Activated naive CD8-positive, alpha-beta T cell treated with anti-CD3 and anti-CD28 coated beads, Interleukin-2, amount 10 ng/mL, durations not matched to agents 7 days and 5 days (primary cell): ENCODE measurements at places on chromosomes 2 and 18. TPM values are rescaled to one million over a fixed set of nuclear protein-coding genes. Genes with fewer than 3 reads are reported as not detected.

DNA sequence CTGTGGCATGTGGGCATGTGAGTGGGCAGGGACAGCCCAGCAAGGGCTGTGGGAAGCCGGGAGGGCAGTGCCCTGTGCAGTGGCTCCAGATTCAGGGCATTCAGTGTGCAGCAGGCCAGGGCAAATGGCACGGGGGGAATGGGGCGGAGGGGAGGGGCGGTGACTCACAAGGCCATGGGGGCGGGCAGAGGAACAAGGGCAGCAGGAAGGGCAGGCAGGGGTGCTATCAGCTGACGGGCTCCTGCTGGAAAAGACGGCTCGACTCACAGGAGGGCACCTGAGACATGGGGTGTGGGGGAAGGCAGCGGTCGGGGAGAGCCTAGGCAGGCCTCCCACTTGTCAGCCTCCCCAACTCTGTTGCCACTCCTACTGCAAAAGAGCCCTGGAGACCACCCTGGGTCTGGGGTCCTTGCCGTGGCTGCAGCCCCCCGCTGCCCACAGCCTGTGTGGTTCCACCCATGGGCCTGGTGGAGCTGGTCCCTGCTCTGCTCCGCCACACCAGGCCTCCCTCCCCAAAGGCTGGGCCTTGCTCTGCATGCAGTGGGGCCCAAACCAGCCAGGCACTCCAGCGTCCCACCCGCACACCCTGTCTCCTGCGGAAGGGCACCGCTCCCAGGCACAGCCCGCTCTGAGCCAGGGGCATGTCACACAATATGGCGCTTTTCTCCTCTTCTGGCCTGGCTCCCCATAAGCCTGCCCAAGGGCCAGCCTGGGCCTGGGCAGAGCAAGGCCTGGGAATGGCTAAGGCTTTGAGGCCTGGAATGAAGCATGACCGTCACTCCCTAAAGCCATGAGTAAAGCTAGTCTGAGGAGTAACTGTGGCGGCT lies 25.9 kb downstream of the HS6ST1 start:
- no peak overlapping the region for H3K4me3 ChIP-seq
- no peaks in the 10 kb centered on the region for H3K36me3 ChIP-seq
- H3K27me3 ChIP-seq, result no peaks in the 10 kb centered on the region
- no peak overlapping the region for H3K27ac ChIP-seq

The EPB41L3 gene
- total RNA-seq, result 3.4 TPM

- peaks cover 9% of the 10 kb centered on the region for H3K4me1 ChIP-seq
- H3K27me3 ChIP-seq, result no peaks in the 10 kb centered on the region
- peaks cover 13% of the 10 kb centered on the region for H3K36me3 ChIP-seq
Measured at GRCh38 chr2:223995569-223995968, 38.3 kb downstream of the MRPL44 start.

DNA sequence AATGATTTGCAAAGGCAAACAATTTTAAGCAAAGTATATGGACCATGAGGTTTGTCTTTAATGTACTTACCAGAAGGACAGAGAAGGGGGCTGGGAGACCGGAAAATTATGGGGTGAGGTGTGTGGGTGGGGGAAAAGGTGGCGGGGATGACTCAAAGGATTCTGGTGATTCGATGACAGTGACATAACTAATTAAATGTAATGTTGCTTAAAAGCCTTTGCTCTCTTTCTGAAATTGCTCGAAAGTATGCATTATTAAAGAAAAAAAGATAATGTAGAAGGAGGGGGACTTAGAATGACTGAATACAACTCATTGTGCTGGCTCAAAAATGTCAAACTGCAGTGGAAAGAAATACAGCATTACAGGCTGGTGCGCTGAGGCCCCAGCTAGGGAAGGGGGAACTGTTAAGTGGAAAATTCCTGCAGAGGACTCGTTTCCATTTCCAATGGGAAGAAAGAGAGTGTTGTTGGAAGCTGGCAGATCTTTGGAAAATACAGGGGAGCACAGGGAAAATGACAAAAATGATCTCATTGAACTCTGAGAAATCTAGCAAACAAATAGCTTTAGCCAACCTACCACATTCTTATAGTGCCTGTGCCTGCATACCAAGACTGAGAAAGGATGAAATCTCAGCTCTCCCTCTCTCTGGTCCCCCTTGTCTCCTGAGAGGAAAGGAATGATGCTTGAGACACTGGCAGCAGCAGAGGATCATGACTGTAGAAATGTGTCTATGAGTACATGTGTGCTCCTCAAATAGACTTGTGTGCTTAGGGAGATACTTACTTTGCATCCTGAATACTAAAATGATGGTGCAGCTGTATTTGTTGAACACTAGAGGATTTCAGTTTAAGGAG lies 632.4 kb downstream of the NYAP2 start:
- no peak for DNase-seq
- H3K27ac ChIP-seq, result no peak overlapping the region
- H3K4me1 ChIP-seq, result peaks cover 9% of the 10 kb centered on the region
- no peaks in the 10 kb centered on the region for H3K36me3 ChIP-seq
- H3K4me3 ChIP-seq, result peak overlapping the region; percentile 64

The NR4A2 gene
- 3.0 TPM for total RNA-seq

The KCTD1 gene
- total RNA-seq, result 4.1 TPM

DNA sequence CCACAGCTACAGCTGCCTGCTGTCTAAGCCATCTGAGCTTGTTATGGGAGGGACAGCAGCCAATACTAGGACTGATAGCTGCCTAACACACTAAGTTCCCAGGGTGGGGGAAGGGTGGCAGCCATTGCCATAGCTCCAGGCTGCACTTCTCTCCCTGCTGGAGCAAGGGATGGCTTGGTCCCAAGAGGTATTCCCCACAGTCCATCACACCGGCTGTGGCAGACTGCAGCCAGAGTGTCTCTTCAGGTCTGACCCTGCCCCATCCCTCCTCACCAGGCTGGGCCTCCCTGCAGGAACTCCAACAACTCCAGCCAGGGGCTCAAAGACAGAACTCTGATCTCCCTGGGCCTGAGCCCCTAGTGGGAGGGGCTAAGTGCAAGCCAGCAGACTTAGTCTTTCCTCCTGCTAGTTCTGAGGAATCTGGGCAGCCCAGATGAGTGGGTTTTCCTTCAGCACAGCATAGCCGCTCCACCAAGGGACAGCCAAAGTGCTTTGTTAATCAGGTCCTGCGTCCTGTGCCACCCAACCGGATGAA lies 632.1 kb downstream of the SOCS6 start:
- H3K36me3 ChIP-seq, result no peaks in the 10 kb centered on the region
- no peak overlapping the region for H3K27ac ChIP-seq
- H3K4me3 ChIP-seq, result no peak overlapping the region

The GCA gene
- 20.9 TPM for total RNA-seq

DNA sequence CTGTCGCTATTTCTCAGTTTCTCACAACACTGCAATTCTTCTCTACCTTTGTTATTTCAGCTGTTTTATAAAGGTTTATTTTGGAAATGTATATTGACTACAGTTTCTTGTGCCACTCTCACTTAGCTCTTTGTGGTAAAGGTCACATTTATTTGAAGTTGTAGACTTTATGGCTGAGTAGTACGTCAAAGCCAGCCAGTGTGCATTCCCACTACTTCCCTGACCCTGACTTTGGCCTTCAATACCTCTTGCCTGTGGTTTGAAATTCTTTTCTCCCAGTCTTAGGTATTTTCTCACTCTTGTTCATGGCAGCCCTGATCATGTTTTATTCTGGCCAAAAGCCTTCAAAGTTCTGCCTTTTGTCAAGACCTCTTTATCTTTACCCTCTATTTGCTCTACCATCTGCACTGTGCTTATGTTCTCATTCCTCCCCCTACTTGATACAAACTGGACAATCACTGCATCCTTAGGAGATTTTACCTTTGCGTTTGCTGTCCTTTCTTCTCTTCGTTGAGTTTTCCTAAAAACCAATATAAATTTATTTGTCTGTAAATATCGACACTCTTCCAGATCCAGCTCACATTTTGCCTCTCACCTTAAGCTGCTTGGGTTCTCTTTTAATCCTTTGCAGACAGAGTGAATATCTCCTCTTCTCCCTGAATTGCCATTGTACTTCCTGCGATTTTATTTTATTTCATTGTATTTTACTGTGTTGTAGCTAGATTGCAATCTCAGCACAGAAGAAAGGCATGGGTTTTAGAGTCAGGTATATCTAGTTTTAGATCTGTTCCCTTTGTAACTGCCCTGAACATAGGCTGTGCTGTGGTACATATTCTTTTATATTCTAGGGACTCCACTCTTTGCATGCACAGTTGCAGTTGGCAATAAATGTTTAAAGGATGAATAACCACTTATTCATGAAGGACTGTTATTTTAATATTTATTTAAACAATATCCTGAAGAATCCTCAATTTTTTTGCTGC lies 31.2 kb downstream of the GULP1 start:
- H3K27ac ChIP-seq, result no peak overlapping the region
- H3K4me3 ChIP-seq, result no peak overlapping the region
- no peaks in the 10 kb centered on the region for H3K36me3 ChIP-seq
- no peaks in the 10 kb centered on the region for H3K27me3 ChIP-seq
- no peaks in the 10 kb centered on the region for H3K4me1 ChIP-seq
- DNase-seq, result no peak

DNA sequence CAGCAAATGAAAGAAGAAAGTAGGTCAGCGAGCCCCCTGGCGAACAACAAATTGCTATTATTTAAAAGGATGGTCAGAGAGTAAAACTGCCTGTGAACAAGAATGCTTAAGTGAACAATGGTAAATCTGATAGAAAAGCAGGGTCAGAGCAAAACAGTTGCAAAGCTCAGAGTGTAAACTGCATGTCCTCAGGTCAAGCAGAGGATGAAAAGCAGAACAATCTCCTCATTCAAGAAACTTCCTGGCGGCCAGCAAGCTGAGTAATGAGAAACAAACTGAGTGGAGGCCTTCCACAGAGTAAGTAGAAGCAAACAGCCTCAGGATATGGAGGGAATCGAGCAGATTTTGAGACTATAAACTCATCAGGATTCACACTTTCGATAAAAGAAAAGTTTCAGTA lies 117.9 kb downstream of the PPP1R1C start:
- no peak overlapping the region for H3K27ac ChIP-seq
- peaks cover 5% of the 10 kb centered on the region for H3K27me3 ChIP-seq
- H3K4me1 ChIP-seq, result no peaks in the 10 kb centered on the region
- no peaks in the 10 kb centered on the region for H3K36me3 ChIP-seq

The AQP12A gene
- total RNA-seq, result not detected

GRCh38 chr2:85534099-85534498 lies 4.9 kb upstream of the MAT2A start:
- H3K36me3 ChIP-seq, result no peaks in the 10 kb centered on the region
- H3K4me1 ChIP-seq, result peaks cover 6% of the 10 kb centered on the region
- H3K27ac ChIP-seq, result no peak overlapping the region
- peaks cover 10% of the 10 kb centered on the region for H3K27me3 ChIP-seq

DNA sequence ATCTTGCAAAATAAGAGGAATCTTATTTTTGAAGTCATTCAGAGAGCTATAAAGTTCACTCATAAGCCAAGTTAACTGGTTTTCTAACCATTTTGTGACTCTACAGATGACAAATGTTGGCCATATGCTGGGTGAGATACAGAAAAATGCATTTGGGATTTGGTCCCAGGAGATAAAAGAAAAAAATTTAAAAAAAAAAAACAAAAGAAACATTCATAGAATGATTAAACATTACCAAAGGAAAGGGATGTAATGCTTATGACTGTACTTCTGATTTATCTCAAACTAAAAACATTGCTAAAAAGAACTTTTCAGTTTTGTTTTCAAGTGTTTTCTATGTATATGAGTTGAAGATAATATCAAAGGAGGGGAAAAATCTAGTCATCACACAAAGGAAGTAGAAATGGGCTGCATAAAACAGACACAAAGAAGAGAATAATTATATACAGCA lies 43.1 kb downstream of the PELI1 start:
- H3K4me1 ChIP-seq, result peaks cover 13% of the 10 kb centered on the region
- H3K27ac ChIP-seq, result peak overlapping the region; percentile 61
- peak overlapping the region; percentile 47 for H3K4me3 ChIP-seq
- H3K27me3 ChIP-seq, result no peaks in the 10 kb centered on the region

The IL36RN gene
- not detected for total RNA-seq

- H3K36me3 ChIP-seq, result peaks cover 30% of the 10 kb centered on the region
- DNase-seq, result peak; percentile 38
- H3K4me3 ChIP-seq, result peak overlapping the region; percentile 79
- peak overlapping the region; percentile 99 for H3K27ac ChIP-seq
- peaks cover 60% of the 10 kb centered on the region for H3K4me1 ChIP-seq
Measured at GRCh38 chr2:86035376-86035882, 70.3 kb downstream of the POLR1A start.

GRCh38 chr2:150474326-150475074 lies 13.0 kb downstream of the RND3 start:
- peaks cover 2% of the 10 kb centered on the region for H3K27me3 ChIP-seq
- no peak for DNase-seq
- no peak overlapping the region for H3K27ac ChIP-seq

DNA sequence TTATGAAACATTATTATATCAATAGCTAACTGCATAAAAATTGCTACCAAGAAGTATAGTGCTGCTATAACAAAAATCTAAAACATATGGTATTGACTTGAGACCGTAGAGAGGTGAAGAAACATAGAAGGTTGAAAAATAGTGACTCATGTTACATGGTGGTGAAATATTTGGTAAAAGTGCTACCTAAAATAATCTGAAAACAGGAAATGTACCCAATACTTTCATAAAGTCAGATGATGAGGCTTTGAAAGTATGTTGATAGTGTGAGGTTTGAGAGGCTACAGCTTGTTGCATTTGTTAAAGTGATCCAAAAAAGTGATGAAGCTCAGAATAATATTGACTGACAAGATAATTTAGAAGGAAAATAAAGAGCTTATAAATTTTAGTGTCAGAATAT lies 718.7 kb upstream of the SLC8A1 start:
- H3K27ac ChIP-seq, result no peak overlapping the region
- no peaks in the 10 kb centered on the region for H3K4me1 ChIP-seq
- no peak for DNase-seq
- H3K36me3 ChIP-seq, result no peaks in the 10 kb centered on the region
- no peaks in the 10 kb centered on the region for H3K27me3 ChIP-seq

GRCh38 chr2:30185178-30185577 lies 38.4 kb downstream of the YPEL5 start:
- no peak for DNase-seq
- H3K4me3 ChIP-seq, result no peak overlapping the region
- H3K27ac ChIP-seq, result no peak overlapping the region
- no peaks in the 10 kb centered on the region for H3K36me3 ChIP-seq
